ENCODE measurements at places on chromosomes 6 and 20.
A peak's percentile ranks its signal among the peaks of the same experiment; 100 is the strongest.

DNA sequence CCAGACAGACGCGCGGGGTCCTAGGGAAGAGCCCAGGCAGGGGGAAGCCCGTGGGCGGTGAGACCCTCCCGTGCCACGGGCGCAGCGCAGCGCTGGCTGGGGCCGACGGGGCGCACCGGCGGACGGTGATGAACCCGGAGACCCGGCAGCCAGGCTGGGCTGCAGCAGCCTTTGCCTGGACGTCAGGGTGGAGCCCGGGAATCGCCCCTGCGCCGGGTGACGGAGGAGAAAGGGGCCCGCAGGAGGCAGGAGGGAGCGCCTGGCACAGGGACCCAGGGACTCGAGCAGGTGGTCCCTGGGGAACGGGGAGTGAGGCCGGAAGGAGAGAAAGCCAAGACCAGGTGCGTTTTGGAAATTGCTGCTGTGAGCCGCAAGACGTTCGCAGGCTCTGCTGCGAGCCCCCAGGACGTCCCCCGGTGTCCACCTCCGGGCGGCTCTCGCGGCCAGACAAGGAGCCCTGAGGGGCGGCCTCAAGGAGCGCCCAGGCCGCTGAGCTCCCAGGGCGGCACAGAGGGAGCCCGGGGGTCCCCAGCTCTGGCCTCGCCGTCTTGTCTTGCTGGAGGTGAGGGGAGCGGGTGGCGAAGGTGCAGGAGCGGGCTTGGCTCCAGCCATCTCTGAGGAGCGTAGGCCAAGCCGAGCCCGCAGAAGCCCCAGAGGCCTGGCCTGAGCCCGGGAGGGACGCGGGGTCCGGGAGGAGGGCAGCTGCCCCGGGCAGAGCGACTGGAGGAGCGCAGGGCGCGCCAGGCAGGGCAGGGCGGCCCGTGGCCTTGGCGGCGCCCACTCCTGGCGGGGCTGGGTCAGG is 191.2 kb upstream of the PDE10A start:
- no peak for DNase-seq

GRCh38 chr6:105015482-105015881 is 58.6 kb downstream of the LIN28B start:
- DNase-seq, result no peak

DNA sequence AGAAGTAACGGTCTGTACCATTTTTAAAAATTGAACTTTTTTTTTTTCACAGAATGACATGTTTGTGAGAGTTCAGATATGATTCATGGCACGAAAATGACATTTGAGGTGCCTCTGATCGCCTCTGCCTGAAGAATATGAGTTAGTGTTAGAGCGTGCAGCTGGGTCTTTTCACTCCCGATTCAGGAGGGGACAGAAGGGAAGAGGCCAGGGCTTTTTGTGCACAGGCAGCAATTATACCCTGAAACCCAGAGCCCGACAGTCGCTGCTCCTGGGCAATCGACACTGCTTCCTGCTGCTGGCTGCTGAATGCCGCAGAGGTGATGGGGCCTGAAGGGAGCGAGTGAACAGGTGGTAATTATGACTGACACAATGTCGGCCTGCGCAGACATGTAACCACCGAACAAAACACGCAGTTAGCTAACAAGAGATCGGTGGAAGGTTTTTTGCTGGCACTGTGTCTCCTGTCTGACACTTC is 652.0 kb upstream of the NOX3 start:
- no peak for DNase-seq

- no peak for DNase-seq
Measured at GRCh38 chr20:19976595-19977372, 40.4 kb upstream of the NAA20 start.

GRCh38 chr6:36735110-36736071 is 37.8 kb downstream of the RAB44 start:
- DNase-seq, result peak; percentile 55

GRCh38 chr20:22312744-22313346 is 271.5 kb downstream of the FOXA2 start:
- no peak for DNase-seq

DNA sequence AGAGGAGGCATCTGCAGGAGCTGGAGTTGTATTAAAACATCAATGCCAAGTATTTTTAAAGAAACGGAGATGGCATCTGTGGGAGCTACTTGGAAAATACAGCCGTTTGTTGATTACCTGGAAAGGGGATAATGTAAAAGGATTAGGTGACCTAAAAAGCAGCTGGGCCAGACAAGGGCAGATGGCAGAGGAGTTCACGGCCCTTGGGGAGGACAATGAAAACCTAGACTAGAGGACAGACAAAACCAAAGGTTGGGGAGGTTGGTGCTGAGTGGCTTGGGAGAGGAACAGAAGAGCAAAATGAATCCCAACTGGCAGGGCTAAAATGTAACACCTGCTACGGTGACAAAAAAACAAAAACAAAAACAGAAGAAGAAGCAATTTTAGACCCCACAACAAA is 260.5 kb upstream of the JARID2 start:
- no peak for DNase-seq

- DNase-seq, result peak; percentile 73
Measured at GRCh38 chr6:159062564-159062945, 17.8 kb upstream of the TAGAP start.

GRCh38 chr6:134908906-134909516 is 40.9 kb downstream of the ALDH8A1 start:
- no peak for DNase-seq

- no peak for DNase-seq
Measured at GRCh38 chr6:142867355-142867801, 77.6 kb downstream of the HIVEP2 start.

- DNase-seq, result no peak
Measured at GRCh38 chr6:111417946-111418345, 65.1 kb downstream of the REV3L start.

GRCh38 chr20:54068966-54069365 is 1.4 kb downstream of the BCAS1 start:
- DNase-seq, result no peak

GRCh38 chr20:20711413-20711812 is 1.0 kb downstream of the RALGAPA2 start:
- peak; percentile 17 for DNase-seq

GRCh38 chr20:60131375-60131774 is 173.2 kb downstream of the CDH26 start:
- DNase-seq, result no peak

DNA sequence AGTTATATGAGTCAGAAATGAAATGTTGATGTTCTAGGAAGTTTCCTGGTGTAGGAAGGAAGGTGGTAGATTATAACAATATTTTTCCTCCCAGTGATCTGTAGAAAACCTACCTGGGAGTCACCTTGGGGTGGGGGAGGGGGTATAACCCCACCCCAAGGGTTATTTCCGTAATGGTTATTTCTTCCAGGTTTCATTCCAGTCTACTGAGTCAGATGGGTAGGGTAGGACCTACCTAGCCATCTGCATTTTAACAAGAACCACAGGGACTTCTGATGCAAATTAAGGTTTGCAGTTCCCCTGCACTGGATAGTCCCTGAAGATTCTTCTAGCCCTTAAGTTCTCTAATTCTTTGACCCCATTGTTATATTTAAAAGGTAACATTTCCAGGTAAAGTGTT is 88.9 kb downstream of the ARMC2 start:
- no peak for DNase-seq

GRCh38 chr20:59222253-59223181 is 58.9 kb downstream of the ZNF831 start:
- peak; percentile 69 for DNase-seq

GRCh38 chr6:27872642-27873020 is 39.6 kb downstream of the OR2B2 start:
- DNase-seq, result no peak

DNA sequence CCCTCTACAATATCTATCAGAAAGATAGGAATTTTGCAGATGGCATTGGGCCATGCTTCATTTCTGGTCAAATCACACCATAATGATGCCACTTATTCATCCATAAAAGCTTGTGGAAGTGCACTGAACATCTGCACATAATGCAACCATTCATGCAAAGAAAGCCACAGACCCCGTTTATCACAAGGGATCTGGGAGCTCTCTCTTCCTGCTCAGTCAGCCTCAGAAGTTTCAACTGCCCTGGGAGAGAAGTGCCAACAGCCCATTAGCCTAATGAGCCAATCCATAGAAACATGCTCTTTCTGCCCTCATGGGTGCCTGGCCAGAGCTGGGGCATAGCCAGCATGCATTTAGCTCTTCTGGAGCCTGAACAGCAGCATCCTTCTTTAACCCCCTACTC is 85.8 kb downstream of the SLC35F1 start:
- DNase-seq, result no peak

DNA sequence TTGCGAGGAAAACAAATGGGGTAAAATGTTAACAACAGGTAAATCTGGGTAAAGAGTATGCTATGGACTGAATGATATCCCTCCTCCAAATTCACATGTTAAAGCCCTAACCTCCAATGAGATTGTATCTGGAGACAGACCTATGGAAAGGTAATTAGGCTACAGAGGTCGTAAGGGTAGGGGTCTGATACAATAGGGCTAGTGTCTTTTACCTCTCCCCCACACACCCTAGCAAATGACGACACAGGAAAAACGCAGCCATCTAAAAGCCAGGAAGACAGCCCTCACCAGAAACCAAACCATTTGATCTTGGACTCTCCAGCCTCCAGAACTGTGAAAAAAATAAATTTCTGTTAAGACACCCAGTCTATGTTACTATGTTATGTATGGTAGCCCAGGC is 20.6 kb upstream of the FBXO9 start:
- DNase-seq, result no peak

DNA sequence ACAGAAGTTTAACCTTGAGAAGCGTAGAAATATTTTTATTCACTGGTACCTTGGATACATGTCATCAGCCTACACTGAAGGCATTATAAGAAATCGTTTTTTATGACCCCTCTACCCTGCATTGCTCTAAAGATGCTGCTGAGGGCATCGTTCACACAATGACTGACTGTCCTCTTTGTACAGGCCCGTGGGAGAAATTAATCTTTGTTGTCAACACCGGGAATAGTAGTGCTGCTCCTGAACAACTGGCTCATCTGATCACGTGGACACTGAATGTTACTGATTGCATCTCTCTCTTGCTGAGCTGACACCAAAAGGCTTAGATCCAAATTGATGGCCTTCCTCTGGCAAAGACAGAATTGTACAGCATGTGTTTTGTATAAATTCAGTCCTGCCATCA is 157.1 kb upstream of the SMLR1 start:
- DNase-seq, result no peak

DNA sequence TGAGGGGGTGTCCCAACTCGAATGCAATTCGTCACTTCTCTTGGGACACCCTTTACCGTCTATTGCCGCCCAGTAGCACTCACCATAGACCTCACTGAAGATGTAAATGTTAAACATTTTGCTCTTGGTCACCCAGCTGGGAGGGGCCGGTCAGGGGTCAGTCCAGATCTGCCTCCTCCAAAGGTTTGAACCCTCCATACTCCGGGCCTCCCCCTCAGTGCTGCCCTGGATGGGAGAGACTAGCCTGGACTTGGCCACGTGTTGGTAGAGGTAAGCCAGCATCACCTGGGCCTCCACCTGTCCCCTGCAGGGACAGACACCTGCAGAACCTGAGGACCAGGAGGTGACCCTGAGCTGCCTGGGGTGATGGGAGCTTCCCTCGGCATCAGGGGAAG is 5.0 kb upstream of the MYT1 start:
- DNase-seq, result no peak

DNA sequence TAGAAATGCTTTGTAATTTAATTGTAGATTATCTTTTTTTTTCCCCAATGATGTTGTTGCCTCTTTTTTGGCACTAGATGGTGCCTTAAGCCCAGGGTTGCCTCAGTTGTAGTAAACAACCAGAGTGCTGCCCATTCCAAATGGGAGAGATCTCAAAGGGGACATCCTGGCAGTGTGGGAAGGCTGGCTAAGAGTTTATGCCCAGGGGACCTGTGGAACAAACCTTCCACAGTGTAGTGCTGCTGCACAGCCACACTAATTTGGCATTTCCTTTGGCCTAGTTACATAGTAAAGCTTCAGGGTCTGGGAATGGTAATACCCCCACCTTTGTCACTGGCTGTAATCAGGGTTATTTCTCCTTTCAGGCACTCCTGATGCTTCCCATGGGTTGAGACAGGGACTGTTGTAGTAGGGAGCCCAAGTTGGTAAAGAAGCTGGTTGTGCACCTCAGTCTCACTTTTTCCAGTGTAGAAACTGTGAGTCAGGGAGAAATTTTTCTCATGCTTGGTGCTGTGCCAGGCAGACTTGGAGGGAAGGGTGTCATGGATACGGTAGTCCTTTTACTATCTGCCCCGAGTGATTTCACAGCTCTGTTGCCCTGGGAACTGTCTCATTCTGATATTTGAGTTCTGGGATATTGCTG is 177.8 kb upstream of the ECI2 start:
- DNase-seq, result no peak

DNA sequence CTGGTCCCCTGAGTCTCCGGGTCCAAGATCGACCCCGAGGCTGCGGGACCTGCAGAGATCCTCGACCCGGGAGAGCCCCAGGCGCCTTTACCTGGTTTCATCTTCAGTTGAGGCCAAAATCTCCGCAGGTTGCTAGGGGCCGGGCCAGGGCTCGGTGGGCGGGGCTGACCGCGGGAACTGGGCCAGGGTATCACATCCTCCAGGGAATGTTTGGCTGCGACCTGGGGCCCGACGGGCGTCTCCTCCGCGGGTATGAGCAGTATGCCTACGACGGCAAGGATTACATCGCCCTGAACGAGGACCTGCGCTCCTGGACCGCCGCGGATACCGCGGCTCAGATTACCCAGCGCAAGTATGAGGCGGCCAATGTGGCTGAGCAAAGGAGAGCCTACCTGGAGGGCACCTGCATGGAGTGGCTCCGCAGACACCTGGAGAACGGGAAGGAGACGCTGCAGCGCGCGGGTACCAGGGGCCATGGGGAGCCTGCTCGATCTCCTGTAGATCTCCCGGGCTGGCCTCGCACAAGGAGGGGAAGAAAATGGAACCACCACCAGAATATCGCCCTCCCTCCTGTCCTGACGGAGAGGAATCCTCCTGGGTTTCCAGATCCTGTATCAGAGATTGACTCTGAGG is 53.8 kb upstream of the POLR1H start:
- no peak for DNase-seq

DNA sequence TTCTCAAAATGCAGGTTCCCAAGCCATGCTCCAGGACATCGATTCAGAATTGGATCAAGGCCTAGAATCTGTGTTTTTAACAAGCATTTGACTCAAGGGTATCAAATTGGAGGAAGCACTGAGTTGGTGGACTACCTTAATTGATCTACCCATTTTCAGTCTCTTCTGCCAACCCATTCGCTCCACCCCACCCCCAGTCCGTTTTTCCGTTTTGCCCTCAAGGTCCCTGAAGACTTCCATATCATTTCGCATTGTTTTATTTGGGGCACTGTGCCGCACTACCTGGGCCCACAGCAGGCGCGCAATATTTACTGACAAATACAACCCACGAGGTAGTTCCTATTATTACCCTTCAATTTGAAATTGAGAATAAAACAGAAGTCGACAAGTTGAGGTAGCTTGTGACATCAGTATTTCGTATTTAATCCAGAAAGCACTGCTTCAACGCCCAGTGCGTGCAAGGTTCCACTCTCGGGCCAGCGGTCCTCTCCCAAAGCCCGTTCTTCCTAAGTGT is 557 bp upstream of the DHX35 start:
- no peak for DNase-seq

GRCh38 chr6:166379800-166380199 is 2.9 kb downstream of the MPC1 start:
- no peak for DNase-seq

GRCh38 chr6:123997223-123997622 is 193.6 kb downstream of the NKAIN2 start:
- no peak for DNase-seq

- DNase-seq, result no peak
Measured at GRCh38 chr20:49562311-49563014, 5.5 kb downstream of the PTGIS start.

Measured in CD4-positive, alpha-beta T cell treated with Interleukin-15 for 1 hour (primary cell).